ENCODE measurements at places on chromosomes 12 and 14.

DNA sequence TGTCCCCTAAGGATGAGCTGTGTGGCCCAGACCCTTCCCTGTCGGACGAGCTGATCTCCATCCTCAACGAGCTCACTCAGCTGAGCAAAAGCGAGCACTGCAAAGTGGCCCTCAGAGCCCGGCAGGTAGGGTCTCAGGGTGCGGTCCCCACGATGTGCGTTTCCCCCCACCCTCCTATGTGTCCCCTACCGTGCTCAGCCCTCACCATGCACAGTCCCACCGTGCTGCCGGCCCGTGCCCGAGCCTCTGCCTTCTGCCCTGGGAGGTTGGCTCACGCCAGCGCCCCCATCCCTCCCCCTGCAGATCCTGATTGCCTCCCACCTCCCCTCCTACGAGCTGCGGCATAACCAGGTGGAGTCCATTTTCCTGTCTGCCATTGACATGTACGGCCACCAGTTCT lies 86.6 kb downstream of the FOXN4 start:
- DNase-seq = no peak

DNA sequence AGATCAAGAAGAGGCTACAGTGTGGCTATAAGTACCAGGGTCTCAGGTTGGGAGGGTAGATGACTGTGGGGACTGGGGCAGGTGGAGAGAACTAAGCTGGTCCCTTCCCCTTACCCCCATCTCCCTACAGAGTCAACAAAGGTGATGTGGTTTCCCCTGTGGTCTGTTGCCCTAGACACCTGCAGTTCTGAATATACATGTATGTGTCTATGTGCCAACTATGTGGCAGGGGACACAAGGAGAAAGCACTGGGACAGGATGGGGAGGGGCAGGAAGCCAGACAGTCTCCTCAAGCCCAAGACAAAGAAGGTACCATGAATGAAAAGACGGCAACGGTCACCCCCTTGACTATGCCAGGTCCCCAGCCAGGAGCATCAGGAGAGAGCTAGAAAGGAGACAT lies 4.5 kb upstream of the HDAC7 start:
- no peak for DNase-seq

DNA sequence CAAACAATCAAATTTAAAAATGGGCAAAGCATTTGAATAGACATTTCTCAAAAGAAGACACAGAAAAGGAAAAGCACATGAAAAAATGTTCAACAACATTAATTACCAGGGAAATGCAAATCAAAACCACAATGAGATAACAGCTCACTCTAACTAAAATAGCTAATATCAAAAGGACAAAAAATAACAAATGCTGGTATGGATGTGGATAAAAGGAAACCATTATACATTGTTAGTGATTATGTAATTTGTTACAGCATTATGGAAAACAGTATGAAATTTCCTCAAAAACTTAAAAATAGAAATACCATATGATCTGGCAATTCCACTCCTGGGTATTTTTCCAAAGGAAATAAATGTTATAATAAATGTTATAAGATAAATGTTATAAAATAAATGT lies 52.9 kb downstream of the DUSP6 start:
- DNase-seq = no peak

- DNase-seq = peak; percentile 11
Measured at GRCh38 chr12:69354556-69355187, 4.9 kb upstream of the YEATS4 start.

DNA sequence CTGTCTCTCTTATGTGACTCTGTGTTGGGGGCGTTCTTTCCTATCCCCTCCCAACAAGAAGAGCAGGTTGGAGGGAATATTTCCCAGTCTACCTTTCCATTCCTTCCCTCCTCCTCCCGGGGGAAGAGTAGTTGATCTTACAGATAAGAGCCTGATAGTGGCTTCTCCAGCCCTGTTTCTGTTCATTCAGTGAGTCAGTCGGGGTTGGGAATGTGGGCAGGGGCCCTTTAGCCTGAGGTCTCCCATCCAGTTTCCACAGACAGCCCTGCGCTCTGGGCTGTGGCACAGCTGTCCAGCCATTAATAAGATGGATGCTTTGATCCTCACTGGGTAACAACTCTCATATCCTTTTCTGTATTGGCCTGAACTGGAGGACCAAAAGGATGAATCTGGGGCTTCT lies 18.1 kb upstream of the PPP1R1A start:
- no peak for DNase-seq

DNA sequence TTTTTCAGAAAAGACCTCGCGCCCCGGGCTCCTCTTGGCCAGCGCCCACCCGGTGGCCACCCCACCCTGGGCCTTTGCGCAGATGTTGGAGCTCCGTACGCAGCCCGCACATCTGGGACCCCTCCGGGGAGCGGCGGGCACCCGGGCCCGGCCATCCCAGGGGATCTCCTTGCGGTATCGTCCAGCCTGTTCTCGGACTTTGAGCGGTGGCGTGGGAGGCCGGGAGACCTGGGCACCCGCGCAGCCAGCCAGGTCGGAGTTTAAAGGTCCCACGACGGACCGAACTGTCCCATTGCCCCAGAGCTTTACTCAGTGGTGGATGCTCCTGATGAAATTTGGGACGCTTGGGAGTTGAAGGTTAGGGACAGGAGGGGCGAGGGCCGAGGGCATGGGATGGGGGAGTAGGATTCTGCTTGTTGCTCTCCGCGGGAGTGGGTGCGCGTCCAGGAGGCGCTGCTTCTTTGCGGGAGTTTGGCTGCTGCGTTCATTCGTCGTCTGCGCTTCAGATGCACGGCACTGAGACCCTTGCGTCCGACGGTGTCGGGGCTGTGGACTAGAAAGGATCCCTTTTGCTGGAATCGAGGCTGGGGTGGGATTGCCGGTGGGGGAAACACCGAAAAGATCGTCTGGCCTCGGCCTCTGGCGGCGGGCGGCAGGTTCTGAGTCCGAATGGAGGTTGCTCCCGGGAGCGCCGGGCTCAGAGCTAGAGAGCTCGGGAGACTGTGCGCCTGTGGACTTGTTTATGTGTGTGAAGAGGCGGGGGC lies 1.4 kb downstream of the NTF3 start:
- peak; percentile 85 for DNase-seq

GRCh38 chr12:74391283-74391682 lies 146.4 kb upstream of the ATXN7L3B start:
- DNase-seq = no peak

DNA sequence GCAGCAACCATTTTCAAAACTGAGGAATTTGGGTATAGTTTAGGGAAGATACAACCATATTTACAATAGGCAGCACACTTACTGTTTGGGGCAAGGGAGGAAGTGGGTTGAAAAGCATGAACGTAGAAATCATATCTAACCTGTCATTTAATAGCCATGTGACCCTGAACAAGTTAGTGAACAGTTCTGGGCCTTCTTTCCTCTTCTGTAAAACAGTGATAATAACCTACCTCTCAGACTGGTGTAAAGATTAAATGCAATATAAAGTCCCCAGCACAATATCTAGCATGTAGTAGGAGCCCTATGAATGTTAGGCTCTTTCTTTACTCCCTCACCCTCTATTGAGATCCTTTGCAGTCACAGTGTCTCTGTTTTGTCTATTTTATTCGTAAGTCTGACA lies 33.5 kb downstream of the A2ML1 start:
- DNase-seq = no peak

DNA sequence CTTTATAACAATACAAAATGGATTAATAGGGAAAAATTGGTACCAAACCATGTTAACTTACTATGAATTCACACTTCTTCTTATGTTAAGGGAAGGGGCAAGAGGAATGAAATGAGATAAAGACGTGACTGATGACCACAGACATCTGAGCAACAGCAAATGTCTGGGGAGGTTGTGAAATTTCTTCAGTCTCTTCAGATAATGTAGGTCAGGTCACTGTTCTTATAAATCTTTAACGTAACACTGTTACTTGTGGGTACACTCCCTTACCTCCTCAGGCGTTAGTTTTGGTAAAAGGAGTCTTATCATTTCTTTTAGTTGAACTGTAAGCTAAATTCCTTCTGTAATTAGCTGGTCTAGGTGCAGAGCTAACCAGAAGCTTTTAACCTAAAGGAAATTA lies 405.0 kb upstream of the LRFN5 start:
- DNase-seq = no peak

DNA sequence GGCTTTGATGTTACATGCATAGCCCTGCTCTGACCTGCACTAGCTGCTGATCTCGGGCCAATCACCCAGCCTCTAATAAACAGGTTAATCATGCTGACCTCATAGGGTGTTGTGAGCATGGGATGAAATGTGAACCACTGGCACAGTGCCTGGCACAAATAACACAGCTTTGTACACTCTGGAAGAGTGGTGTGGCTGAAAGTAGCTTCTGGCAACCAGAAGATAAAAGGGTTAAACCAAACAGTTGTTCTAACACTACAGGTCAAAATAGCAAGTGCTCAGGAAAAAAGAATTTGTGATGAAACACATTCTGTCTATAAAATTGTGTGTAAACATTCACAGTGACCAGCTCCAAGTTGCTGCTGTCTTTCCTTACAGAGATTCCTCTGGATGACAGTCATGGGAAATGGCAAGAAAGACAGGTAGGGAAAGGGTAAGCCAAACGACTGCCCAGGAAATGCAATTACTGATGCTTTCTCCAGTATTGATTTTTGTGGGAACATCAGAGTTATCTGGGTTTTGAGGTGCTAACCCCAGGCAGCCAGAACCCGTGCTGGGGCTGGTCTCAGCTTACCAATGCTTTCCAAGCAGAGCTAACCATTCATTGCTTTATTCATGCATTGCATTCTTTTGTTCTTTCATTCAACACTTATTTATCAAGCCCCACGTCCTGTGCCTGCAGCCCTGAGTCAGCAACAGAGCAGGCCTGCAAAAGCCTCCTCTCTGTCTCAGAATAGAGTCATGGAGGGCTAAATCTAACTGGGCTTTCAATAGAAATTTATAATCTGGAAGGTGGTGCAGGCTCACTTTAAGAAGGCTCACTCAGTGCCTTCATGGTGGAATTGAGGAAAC lies 38.1 kb upstream of the CAPRIN2 start:
- peak; percentile 75 for DNase-seq

DNA sequence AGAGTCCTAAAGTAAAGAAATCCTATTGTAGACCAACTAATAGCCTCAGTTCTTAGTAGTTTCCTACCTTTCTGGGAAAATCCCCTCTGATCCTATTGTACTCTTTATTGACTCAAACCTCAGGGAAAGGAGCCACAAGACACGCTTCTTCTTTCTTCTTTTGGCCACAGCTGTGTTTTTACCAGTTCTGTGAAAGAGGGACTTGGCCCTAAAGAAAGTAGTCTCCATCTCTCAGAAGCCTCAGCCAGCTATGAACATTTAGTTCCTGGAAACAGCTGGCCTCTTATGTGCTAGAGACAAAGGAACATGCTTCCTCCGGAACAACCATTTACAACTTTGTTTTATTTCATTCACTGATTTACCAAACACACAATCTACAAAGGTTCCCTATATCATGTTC lies 66.1 kb upstream of the ARID2 start:
- peak; percentile 13 for DNase-seq

DNA sequence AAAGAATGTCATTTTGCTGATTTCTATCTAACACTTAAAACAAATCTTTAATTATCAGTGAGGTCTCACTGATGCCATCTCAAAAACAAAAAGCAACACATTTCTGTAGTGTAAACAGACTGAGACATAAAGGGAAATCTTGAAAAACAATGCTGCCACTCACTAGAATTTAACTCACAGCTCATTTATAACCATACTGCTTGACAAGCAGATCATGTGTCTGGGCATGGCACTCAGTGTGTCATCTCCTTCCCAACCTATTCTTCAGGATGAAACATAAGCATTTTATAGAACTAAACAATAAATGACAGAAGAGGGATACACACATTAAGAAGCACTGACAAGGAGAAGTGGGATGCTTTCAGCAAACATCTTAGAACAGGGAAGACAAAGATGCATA lies 22.4 kb downstream of the ATF7 start:
- DNase-seq = no peak

- no peak for DNase-seq
Measured at GRCh38 chr12:131620946-131621681, 89.8 kb upstream of the SFSWAP start.

GRCh38 chr12:129675947-129676346 lies 227.9 kb downstream of the TMEM132D start:
- no peak for DNase-seq

GRCh38 chr12:22541496-22542155 lies 2.7 kb downstream of the C2CD5 start:
- DNase-seq = peak; percentile 25

DNA sequence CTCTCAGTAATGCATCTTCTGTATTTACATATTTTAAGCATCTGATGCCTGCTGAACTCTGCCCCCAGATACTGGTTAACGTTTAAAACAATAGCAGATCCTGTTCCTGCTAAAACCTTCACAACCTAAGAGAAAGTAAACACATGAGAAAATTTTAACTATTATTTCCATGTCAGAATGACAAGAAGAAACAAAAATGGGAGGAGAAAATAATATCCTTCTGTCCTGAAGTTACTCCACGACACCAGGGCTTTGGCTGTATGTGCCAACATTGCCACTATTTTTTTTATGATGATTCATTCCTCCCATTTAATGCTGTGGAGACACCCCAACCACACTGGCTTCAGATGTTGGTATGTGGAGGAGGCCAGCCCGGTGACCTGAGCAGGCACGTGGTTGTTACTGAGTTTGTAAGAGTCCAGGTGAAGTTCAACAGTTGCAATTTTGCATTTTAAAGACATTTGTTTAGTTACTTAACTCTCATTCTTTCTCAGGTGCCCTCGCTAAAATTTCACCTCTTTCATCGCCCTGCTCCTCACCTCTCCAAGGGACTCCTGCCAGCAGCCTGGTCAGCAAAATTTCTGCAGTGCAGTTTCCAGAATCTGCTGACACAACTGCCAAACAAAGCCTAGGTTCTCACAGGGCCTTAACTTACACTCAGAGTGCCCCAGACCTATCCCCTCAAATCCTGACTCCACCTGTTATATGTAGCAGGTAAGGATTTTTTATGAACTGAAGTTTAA lies 65.5 kb upstream of the SLCO1C1 start:
- DNase-seq = no peak

DNA sequence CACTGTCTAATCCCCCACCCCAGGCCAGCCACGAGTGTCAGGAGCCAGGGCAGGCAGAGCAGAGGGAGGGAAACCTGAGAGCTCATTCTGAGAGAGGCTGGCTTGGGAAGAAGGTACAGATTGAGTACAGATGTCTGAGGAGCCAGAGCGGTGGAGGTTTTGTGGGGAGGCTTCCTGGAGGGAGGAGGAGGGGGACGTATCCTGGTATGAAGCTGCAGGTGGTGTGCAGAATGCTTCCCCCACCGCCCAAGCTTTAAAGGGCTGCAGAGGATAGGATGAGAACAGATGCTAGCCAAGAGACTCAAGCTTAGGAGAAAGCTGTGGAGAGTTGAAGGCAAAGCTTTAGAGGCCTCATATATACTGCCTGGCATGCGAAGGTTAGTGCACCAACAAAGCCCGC lies 3.2 kb upstream of the TAMALIN start:
- DNase-seq = peak; percentile 38

Data from NCI-H69 (cell line).